Activated T-cell treated with anti-CD3 and anti-CD28 coated beads, Interleukin-2, amount 50 U/mL, for 72 hours (primary cell): ENCODE measurements at places on chromosomes 13 and 19. TPM values are rescaled to one million over a fixed set of nuclear protein-coding genes. Genes with fewer than 3 reads are reported as not detected.

Gene LRP3
- 0.10 TPM for total RNA-seq

Gene ZNF583
- 2.3 TPM for total RNA-seq

Gene RGCC
- total RNA-seq: 85.1 TPM

Gene FPR1
- not detected for total RNA-seq

- no peak for DNase-seq
These were observed 7.2 kb downstream of the CIC start for GRCh38 chr19:42276284-42276683.

DNA sequence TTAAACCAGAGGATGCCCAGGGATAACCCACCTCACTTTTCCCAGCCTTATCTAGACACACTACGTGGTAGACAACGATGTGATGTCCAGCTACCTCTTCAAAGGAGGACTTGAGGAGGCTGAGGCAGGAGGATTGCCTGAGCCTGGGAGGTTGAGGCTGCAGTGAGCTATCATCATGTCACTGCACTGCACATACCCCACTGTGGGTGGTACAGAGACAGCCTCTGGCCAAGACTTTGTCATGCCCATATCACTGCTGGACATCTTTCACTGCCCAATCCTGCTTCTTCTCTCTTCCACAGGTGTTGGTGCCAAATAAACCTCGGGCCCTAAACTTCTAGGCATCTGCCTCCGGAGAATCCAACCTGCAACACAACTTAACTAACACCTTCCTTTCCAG is 85.8 kb downstream of the FAM216B start:
- no peak for DNase-seq

GRCh38 chr19:13163609-13164342 is 13.6 kb downstream of the IER2 start:
- DNase-seq: peak; percentile 71
